ENCODE measurements at places on chromosomes 5 and 9.

DNA sequence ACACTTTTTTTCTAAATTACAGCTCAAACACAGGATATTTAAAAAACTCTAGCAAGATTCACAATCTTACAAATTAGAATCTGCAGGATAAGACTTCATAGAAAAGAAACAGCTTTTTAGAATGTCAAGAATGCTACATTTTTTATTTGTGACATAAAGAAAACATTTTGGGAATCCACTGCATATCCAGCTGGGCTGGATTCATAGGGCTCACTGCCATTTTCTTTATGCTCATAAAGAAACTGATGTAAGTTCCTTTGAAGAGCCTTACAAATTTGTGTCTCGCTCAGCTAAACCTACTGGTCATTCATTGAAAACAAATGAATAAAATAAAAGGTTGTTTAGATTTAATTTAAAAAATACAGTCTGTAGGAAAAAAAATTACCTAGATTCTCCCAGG, 332.3 kb downstream of the TRPM3 start:
- no peak for DNase-seq

DNA sequence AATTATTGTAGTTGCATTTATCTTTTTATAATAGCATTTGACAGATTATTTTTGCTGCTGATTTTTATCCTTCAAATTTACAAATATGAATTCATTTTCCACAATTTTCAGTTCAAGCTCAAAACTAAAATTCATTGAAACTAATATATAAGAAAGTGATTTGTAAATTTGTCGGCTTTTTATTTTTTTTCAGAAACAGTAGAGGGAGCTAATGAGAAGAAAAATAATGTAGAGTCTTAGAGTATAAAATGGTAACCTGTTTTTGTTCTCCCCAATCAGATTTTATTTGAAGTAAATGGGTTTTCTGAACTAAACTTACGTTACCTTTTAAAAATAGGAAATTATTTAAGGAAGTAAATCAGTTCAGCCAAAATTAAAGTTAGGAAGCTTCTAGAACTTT, 19.2 kb downstream of the PRRC1 start:
- DNase-seq: peak; percentile 7

GRCh38 chr9:84841931-84842330, 172.4 kb downstream of the NTRK2 start:
- DNase-seq: no peak

DNA sequence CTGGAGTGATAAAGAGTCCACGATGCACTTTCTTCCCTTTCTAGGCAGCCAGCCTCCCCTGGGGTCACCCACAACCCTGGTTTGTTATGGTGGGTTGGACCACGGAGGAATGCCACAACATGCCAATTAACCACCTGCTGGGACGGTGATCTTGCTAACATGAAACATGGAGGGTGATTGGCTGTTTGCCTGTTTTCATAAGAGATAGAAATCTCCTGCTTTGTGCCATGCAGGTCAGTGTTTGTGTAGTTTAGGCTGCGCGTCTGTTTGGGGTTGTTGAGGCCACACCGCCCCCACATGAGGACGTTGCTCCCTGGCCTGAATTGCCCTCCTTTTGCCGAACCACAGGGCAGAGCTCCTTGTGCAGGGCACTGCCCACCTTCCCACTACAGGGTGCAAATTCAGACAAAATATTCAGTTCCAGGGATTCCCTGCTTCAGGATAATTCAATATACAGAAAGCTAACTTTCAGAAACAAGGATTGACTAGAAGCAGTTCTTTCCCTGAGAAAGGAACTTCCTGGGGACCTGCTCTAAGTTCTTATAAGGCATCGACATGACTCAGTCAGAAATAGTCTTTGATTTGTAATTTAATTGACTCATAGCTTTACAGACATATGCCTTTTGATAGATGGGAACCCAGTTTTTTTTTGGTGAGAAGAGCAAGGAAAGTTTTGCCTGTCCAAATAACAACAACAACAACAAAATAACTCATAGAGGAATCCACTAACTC, 427.6 kb downstream of the GADD45G start:
- DNase-seq: no peak

GRCh38 chr9:88684046-88684445, 149.1 kb downstream of the NXNL2 start:
- DNase-seq: no peak

- DNase-seq: no peak
Measured at GRCh38 chr5:131774652-131775367, 22.0 kb downstream of the FNIP1 start.

DNA sequence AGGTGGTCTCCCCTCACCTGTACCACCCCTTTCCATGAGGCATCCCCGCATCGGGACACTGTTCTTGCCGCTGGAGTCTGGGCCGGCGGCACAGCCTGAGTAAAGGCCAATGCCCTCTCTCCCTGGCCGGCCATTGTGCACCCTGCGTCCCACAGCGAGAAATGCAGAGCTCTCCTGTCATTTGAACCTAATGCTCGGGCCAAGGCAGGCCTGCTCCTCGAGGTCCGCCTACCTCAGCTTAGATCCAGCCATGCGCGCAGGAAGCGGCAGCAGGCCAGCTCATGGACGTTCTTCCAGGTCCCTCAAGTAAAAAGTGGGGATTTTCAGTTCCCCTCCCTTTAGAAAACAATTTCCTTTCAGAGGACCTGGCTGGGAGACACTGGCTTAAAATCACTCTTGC, 135.0 kb downstream of the HSD17B3 start:
- DNase-seq: no peak

GRCh38 chr5:82405161-82405560, 127.0 kb upstream of the RPS23 start:
- no peak for DNase-seq

DNA sequence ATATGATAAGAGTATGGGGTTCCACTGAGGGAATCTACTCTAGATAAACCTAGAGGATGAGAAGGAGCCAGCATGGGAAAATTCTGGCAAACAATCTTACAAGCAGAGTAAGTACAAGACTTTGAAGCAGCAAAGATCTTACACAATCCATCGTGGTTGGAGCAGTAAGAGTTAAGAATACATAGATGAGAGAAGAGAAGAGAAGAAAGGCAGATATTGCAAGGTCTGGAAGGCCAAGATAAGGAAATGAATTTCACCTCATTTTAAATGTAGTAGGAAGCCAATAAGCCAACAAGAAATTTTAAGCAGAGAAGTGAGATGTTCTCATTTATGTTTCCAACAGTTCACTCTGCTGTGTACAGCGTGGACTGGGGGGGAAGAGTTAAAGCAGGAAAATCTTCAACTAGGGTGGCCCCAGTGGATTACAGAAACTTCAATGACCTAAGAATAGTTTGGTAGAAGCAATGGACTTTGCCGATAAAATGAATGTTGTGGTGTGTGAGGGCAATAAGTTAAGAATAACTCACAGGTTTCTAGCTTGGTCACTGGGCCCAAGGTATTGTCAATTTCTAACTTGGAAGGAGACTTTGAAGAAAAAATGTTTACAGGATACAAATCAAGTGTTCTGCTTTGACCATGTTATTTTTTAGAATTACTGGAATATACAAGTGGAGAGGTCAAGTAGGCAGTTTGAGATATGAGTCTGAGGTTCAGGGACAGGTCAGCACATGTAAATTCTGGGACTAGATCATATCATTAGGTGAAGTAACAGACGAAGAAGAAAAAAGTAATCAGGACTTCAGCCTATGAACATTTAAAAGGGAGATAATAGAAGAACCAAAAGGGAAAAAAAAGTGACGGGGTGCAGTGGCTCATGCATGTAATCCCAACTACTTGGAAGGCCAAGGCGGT, 12.1 kb upstream of the ISOC1 start:
- DNase-seq: no peak

DNA sequence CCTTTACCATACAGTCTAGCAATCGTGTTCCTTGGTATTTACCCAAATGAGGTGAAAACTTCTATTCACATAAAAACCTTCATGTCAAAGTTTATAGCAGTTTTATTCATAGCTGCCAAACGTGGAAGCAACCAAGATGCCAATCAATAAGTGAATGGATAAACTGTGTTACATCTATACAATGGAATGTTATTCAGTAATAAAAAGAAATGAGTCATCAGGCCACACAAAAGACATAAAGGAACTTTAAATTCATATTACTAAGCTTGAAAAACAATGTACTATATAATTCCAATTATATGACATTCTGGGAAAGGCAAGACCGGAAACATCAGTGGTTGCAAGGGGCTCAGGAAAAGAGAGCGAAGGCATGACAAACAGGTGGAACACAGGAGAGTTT, 679.9 kb downstream of the ISL1 start:
- no peak for DNase-seq
